ENCODE measurements at places on chromosomes 4 and X.

GRCh38 chrX:2576793-2577192 is 76.0 kb upstream of the DHRSX start:
- no peak for DNase-seq

GRCh38 chrX:110915111-110915510 is 119.5 kb upstream of the CHRDL1 start:
- no peak for DNase-seq

DNA sequence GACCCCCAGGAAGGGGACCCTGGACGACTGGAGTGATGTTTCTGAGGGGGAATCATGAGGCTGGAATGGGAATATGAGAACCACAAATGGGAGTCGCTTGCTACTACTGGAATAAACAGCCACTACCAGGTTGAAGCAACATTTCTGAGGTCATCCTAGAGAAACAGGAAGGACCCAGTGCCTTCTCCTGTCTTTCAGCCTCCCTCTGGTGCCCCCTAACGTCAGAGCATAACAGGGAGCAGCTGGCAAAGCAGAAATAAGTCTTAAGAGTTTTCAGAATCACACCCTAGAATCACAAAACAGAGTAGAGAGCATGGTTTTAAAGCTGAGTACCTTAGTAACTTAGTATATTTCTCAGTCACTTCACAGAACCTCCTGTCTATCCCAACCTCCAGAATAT is 347.8 kb upstream of the PITX2 start:
- no peak for DNase-seq

DNA sequence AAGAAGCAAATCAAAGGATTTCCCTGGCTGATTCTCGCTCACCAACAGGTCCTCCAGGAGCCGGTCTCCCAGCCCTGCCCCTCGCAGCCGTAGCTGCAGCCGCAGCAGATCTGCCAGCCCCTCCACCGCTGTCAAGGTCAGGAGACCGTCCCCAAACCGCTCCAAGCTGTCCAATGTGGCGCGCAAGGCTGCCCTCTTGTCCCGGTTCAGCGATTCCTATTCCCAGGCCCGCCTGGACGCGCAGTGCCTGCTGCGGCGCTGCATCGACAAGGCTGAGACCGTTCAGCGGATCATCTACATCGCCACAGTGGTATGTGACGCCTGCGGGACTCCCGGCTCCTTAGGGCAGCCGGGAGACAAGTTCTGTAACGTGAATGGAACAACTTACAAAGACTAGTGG is 25.6 kb downstream of the SPATA18 start:
- DNase-seq = no peak

- DNase-seq = no peak
Observed at GRCh38 chr4:2501034-2501594, 32.2 kb downstream of the RNF4 start.

DNA sequence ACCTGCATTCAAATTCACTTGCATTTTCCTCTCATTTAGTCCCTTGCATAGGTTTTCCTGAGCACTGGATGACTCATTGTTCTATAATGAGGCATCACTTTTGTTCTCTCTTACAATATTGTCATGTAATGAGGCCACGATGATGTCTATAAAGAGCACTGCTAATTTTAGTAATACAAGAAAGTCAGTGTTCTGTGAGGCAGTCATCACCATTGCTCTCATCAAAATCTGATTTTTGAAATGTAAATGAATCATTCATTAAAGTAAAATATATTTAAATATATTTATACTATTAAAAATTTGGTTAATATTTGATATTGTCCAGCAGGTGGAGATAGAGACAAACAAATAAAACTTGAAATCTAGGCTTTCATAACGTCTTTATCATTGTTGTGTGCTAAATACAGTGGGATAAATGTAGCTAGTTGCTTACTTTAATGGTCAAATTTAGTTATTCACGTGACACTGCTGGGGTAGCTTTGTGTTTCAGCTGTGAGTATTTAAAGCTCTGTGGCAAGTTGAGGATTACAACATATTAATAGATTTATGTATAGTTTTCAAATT is 15.4 kb downstream of the HMGB2 start:
- no peak for DNase-seq

DNA sequence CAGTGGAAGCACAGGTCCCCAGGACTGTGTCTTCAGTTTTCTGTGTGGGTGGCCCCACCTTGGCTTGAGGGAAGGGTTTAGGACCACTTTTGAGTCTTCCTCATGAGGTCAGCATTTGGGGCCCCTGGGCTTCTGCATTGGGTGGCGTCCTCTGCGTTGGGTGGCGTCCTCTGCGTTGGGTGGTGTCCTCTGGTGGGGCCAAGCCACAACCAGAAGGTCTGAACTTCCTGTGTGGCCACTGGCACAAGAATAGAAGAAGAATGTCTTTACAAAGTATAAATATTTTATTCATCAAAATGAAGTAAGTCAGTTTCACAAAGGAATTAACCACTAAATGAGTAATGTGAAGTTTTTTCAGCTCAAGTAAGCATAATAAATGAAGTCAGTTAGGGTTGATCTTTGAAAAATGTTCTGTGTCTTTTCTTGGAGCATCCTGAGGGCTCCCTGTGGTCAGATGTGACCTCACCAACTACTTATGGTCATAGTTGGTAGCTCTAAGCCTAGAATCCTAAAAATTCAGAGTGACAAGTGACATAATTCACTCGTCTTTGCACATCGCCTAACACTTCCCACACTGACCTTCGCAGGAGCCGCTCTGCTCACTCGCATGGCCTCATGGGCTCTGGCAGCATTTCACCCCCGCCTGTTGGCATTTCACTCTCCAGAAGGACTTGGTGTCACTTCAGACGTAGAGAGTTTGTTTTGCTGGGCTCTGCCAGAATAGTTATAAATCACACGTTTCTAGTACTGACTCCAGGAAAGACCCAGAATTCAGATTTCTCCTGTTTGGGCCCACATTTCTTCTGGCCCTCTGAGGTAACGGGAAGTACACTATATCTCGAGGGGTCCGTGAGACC is 39.0 kb upstream of the HGFAC start:
- DNase-seq = no peak

GRCh38 chr4:78459327-78459726 is 92.2 kb upstream of the ANXA3 start:
- no peak for DNase-seq

GRCh38 chrX:107716118-107716684 is 59.4 kb downstream of the TSC22D3 start:
- DNase-seq = no peak

DNA sequence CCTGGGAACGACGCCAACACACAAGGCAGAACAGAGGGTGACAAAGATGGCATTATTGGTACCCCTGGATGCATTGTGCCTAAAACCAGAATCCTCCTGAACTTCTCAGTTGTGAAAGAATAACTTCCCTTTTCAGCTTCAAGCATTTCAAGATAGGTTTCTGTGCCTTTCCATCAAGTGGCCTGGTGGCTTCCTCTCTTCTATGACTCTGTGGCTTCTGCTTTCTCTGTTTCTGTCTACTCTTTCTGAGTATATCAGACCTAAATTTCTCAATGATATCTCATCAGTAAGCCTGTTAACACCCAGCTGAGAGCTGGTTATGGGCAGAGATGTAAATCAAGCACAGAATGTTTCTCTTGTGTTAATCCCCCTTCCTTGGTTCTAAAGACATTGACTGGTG is 21.4 kb upstream of the FAM9B start:
- no peak for DNase-seq

GRCh38 chr4:184461711-184462441 is 12.5 kb downstream of the IRF2 start:
- no peak for DNase-seq

DNA sequence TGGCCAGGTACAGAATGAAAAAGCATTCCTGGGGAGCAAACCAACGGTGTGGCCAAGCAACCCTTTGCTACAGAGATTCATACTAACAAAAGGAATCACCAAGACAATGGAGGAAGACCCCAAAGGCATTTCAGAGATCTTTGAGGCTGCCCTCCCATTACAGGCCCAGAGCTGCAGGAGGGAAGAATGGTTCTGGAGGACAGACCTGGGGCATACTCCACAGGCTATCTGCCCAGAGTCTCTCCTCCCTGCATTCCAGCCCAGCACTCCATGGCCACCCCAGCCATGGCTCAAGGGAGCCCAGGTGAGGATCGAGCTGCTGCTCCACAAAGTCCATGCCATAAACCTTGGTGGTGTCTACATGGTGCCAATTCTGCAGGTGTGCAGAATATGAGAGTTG is 81.9 kb downstream of the ATP11C start:
- DNase-seq = no peak

DNA sequence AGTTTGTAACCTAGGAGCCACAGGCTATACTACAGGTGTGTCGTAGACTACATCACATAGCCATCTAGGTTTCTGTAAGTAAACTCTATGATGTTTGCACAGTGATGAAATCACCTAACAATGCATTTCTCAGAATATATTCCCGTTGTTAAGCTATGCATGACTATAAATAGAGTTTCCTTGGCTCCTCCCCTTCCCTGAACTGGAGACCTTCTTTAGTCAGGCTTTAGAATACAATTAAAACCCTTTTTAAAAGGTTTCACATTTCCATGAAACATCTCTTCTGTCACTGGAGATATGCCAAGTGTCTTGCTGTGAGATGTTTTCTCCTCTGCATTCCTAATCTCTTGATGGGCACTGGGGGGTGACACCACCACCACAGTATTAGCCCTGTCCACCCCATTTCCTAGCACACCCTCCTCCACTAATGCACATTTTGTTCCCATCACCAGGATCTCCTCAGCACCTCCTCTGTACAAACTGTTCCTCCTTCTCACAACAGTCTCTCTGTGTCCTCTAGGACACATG is 334.6 kb upstream of the CPEB2 start:
- DNase-seq = no peak

DNA sequence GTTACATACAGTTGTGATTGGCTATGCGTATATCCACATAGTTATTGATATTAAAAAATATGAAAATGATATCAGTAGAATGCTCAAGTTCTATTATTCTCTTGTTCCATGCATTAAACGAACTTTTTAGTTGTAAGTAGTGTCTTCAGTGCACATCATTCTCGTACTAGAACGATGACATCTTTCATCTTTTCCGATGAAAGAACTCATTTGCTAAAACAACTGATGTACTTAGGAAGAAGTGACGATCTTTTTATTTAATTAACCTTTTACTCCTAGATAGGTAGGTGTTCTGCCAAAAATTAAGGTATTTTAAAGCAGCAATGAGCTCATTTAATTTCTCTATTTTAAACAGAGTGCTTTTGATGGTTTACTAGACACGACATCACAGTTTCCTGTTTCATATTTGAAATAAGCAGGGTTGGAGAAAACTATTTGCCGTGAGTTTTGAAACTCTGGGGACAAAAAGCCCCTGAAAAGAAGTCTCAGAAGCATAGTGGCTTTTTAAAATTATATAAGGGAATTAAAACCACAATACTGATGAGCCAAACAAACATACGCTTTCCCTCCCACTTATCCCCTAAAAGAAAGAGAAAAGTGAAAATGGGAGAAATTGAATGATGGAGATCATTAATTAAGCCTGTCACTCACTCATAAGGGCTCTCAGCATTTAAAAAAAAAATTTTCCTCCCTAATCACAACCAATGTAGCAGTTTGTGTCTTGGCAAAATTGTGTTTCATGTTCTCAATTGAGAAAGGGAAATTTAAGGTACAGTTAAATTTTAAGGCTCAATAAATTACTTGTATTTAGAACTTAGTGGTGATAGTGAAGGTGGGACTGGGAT is 25.6 kb downstream of the SPRY1 start:
- DNase-seq = no peak

DNA sequence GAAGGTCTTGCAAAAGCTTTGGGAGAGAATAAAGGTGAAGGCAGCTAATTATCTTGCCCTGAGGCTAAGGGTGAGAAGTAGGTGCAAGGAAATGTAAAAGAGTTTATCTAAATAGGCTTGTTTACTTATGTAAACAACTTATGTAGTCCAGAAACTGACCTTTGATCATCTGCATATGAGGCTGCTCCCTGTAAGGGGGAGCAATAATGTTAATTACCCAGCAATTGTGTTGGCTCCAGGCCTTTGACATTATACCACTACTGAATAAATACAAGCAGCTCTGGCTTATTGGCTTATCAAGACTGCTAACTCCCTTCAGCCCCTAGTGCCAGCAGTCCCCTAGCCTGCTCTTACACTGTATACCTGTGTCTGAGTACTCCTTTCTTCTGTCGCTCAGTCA is 303.7 kb upstream of the GNPDA2 start:
- DNase-seq = no peak

GRCh38 chrX:153693216-153694086 is 5.7 kb downstream of the SLC6A8 start:
- DNase-seq = no peak

DNA sequence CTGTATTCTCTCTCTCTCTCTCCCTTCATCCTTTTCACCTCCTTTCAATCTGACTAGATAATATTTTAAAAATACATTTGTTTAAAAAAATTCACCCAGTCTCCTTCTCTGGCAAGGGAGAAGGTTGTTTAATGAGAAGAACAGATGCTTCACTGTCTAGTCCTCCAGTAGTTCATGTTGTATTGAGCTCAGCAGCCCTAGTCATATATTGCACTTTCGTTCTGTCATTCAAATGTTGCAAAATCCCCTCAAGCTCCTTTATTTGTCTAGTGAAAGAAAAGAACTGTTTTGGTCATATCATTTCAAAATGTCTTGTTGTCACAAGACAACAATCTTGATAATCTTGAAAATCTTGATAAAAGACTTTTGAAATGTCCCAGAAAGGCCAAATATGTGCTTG is 248.0 kb downstream of the GALNTL6 start:
- DNase-seq = no peak

GRCh38 chr4:173534434-173534833 is 4.4 kb upstream of the HAND2 start:
- DNase-seq = no peak

DNA sequence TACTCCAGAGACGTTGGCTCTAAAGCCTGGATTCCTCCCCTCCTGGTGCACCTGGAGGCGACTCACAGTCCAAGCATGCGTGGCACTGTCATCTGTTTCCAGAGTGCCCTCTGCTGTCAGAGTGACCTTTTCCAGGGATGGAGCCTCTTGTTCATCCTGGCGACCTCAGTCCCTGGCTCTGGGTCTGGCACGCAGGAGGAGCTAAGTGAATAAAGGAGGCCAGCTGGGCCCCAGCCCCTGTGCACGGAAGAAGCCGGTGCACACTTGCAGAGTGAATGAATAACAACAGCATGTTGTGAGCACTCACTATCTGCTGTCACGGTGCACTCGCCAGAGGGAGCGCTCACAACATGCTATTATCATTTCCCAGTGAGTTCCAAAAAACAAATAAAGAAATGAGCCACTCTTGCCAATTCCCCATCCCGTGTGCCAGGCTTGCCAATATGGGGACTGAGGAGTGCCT is 27.8 kb upstream of the PSAPL1 start:
- DNase-seq = no peak
